OCI-LY7 (cell line): ENCODE measurements at places on chromosomes 6 and 20. TPM values are rescaled to one million over a fixed set of nuclear protein-coding genes. Genes with fewer than 3 reads are reported as not detected.

The WFDC11 gene
- total RNA-seq = not detected in 2 replicates

The PNPLA1 gene
- not detected in 2 replicates for total RNA-seq

The CDYL gene
- 68.4 and 76.4 TPM in 2 replicates for total RNA-seq

The BEND6 gene
- total RNA-seq = 1.5 and 2.9 TPM in 2 replicates

The LY6G6D gene
- total RNA-seq = not detected in 2 replicates

The C20orf204 gene
- total RNA-seq = 5.9 and 6.7 TPM in 2 replicates

The PHACTR3 gene
- not detected in 2 replicates for total RNA-seq

The ECT2L gene
- not detected in 2 replicates for total RNA-seq

The CFB gene
- 1.2 and 2.4 TPM in 2 replicates for total RNA-seq

The MCUR1 gene
- 31.1 and 32.4 TPM in 2 replicates for total RNA-seq

The TTBK1 gene
- 1.5 and 1.7 TPM in 2 replicates for total RNA-seq

The FAM217A gene
- not detected in 2 replicates for total RNA-seq

The ADGB gene
- not detected in 2 replicates for total RNA-seq

The RNF39 gene
- total RNA-seq = not detected in 2 replicates

The PRR18 gene
- 0.13 TPM in 1 of 2 replicates, not detected in the other for total RNA-seq

The SLC17A2 gene
- not detected in 2 replicates for total RNA-seq

The IMPG1 gene
- total RNA-seq = not detected in 2 replicates

The CENPW gene
- total RNA-seq = 62.2 and 76.9 TPM in 2 replicates

The COL21A1 gene
- not detected in 2 replicates for total RNA-seq

The TGM3 gene
- not detected in 2 replicates for total RNA-seq

The QKI gene
- 72.7 and 74.5 TPM in 2 replicates for total RNA-seq

The SPATS1 gene
- total RNA-seq = not detected in 2 replicates
